ENCODE measurements at places on chromosomes 5 and 9.

- no peak for DNase-seq
Measured at GRCh38 chr5:68041293-68041692, 174.3 kb upstream of the PIK3R1 start.

DNA sequence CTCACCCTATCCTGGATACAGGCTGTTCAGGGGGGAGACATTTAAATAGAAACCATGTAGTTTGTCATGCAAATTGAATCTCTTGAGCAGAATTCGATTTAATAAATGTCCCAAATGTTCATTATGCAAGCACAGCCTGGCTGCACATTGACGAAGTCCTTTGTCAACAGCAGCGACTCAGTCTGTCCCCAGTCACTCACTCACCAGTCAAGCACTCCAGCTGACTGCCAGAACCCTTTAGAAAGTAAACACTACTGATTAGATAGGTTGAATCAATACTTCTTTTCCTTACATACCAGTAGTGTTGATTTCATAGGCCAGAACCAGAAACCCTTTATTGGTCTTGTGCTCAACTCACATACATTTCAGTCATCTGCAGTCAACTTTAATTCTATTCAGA, 27.5 kb downstream of the CDH6 start:
- DNase-seq = no peak

- no peak for DNase-seq
Measured at GRCh38 chr5:93296338-93296737, 284.7 kb downstream of the NR2F1-AS1 start.

GRCh38 chr9:18463991-18464390, 10.0 kb upstream of the ADAMTSL1 start:
- peak; percentile 52 for DNase-seq

GRCh38 chr9:116940614-116941215, 253.6 kb downstream of the TRIM32 start:
- DNase-seq = no peak

GRCh38 chr5:1806199-1806598, 5.0 kb downstream of the NDUFS6 start:
- no peak for DNase-seq

DNA sequence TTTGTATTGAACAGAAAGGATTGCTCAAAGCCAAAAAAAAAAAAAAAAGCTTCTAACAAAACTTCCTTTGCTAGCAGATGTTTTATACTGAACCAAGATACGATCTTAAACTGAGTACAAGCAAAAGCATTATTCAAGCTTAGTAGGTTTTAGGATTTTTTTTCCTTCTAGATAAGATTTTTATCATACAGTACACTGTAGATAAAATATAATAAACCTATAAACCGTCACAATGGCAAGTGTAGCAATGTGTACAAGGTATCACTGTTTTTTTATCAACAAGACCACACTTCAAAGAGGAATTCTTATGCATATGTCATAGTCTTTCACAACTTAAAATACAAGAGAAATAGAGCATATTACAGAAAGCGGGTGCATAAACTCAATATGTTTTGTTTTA, 56.5 kb upstream of the TRPM3 start:
- DNase-seq = no peak

Measured in kidney epithelial cell (primary cell).